ENCODE measurements at places on chromosomes 11 and 22. TPM values are rescaled to one million over a fixed set of nuclear protein-coding genes. Genes with fewer than 3 reads are reported as not detected.

- DNase-seq, result no peak
These were observed 33.2 kb downstream of the CCDC90B start for GRCh38 chr11:83252941-83253340.

DNA sequence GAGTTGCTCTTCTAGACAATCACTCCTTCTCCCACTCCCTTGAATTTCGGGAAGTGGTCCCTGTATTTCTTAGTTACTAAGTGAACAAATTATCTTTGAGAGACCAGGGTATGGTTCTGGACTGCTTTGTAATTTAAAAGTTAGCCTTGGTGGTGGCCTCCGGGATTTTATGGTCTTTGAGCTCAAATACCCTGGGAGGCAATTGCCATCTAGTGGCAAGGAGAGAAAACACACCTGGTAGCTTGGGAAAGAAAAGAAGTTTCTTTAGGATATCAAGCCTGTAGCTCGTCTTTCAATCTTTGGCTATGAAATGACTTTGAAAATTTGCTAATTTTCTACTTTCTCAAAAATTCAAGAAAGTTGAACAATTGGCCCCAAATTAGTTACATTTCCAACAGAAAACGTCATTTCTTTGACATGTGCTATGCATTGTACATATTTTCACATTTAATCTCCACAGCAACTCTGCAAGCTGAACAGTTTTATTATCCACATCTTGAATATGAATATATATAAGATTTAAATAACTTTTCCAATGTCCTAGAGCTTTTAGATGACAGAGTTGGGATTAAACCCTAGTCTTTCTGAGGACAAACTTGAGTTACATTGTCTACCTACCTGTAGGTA lies 39.1 kb downstream of the MMP27 start:
- no peak for DNase-seq

SMC1B gene
- total RNA-seq, result not detected

DNA sequence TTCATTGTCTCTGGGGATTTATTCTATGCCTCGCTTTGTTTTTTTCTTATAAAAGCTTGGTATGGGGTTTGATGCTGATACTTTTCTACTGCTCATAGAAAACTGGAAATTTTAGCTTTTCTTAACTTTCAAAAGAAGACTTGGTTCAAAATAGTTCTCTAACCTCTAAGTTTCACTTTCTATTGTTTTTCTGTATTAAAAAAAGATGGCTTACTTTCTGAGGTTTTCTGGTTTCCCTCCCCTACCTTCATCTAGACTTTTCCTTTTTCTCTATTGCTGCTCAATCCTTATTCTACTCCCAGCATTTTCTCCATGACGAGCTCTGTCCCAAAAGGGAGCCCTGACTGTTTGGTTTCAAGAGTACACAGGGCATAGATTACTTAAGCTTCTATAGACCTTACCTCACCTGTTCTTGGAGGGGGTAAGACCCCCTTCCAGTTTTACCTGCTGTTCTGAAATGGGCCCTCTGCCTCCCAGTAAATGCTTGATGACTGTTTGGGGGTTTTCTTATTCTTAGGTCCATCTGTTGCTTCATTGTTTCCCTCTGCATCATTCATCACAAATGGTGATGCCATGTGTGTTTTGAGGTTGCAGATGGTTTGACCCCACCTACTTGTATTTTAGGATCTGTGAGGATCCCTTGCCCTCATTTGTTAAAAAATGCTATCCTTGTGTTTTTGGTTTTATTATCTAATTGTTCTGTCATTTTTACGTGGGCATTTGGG lies 29.5 kb downstream of the DNHD1 start:
- DNase-seq, result no peak

DNA sequence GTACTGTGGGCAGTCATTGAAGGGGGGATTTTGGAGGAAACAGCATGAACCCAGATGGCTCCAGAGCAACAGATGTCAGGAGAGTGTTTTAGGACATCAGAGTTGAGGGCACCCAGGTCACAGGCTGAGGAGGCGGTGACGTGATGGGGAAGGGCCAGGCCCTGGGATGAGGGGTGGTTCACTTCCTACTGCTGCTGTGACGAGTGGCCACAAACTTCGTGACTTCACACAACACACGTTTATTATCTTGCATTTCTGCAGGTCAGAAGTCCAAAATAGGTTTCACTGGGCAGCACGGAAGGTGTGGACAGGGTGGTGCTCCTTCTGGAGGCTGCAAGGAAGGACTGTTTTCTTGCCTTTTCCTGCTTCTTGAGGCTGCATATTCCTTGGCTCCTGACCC lies 77.7 kb upstream of the RAB1B start:
- DNase-seq, result no peak

GRCh38 chr11:64711138-64711955 lies 11.7 kb downstream of the NRXN2 start:
- DNase-seq, result no peak

DNA sequence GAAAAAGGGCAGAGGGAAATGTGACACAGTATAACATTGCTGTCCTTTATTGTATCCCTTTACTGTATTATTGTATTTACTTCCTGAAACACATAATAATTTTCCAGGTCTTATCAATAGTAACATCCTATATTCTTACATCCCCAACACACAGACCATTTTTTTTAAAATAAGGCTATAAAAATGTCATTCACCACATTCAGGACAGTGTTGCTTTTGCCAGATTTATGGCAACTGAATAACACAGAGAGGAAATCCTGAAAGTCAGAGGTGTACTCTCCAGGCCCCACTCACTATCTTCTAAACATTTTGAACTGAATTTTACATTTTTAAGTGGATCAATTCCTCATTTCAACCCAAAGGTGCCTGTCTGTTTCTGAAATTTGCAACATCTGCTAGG lies 104.8 kb upstream of the MTMR2 start:
- no peak for DNase-seq

DNA sequence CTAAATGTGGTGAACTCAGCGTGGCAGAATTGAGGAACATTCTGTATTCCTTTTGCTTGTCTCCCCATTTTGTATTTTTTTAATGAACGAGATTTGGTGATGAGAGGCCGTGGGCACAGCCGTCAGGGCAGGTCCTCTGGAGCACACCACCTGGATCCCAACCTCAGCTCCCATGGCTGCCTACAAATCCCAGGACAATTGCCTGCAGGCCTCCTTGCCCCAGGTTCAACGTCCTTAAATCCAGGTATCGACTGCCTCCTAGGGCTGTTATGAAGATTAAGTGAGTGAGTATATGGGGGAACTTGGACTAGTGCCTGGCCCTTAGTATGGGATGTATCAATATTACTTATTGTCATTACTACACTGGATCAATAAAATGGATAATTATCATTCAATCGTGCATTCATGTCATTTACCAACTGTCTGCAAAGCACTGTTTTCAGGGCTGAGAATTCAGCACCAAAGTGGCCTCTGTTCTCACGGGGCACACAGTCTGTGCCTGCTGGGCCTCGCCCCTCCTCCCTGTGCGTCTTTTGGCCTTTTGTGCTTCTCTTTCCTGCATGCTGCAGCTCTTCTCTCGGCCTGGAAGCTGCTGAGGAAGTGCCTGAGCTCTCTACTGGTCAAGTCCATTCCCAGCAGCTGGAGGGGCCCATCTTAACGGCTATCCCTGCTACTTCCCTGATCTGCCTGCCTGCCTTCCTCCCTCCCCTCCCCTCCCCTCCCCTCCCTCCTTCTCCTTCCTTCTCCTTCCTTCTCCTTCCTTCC lies 1343.7 kb downstream of the BRD1 start:
- DNase-seq, result no peak

BDNF gene
- not detected for total RNA-seq

GRCh38 chr11:69424748-69425147 lies 56.7 kb upstream of the LINC01488 start:
- DNase-seq, result no peak

DNA sequence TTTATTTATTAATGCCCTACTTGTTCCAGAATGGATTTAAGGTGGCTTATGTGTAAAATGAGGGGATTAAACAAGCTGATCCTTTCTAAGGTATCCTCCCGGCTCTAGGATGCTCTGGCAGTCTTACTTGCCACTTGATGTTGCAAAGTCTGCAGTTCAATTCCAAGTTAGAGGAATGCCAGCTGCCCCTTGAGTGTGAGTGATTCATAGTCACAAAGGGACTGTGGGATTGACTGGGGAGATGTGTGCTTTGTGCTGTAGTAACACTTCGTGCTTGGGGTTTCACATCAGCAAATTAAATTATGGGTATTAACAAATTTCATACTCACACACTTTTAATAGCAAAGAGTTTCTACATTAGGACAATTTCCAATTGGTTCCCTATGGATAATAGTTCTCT lies 550.8 kb upstream of the CADM1 start:
- DNase-seq, result no peak

CYP2D6 gene
- 9.2 TPM for total RNA-seq

DNA sequence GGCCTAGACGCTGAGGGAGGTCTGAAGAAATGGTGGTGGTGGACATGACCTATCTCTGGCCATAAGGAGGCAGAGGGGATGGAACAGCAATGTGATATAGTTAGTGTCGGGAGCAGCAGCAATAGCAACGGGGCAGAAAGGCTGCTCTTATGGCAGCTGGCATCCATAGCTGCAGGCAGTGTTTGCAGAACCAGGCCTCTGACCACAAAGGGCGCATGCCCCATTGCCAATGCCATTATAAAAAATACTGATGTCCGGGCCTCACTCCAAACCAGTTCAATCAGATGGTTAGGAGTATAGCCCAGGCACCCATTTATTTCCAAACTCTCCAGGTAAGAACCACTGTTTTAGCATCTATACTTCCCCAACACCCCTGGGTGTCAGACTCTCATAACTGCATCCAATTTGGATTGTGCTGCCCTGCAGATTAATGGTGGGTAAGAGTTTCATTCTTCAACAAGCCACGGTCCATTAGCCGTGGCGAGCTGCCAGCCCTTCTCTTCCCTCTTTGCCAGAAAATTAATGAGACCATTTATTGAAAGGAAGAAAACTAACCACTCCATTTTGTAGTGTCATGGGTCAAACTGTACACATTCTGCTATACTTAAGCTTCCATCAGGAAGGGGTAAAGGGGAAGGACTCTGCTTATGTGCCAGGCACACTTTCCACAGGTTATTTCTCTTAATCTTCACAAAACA lies 72.8 kb upstream of the SPON1 start:
- no peak for DNase-seq

- no peak for DNase-seq
These were observed 350.1 kb downstream of the GUCY1A2 start for GRCh38 chr11:106668147-106668546.

CBX7 gene
- total RNA-seq, result 131 TPM

C11orf21 gene
- 115 TPM for total RNA-seq

SUSD2 gene
- total RNA-seq, result 1.7 TPM

CCDC82 gene
- 36.0 TPM for total RNA-seq

GRCh38 chr22:37898441-37899181 lies 7.5 kb upstream of the MICALL1 start:
- DNase-seq, result no peak

- no peak for DNase-seq
These were observed 203.5 kb upstream of the GUCY1A2 start for GRCh38 chr11:107221748-107222285.

- no peak for DNase-seq
These were observed 385.5 kb upstream of the CADM1 start for GRCh38 chr11:115889712-115890111.

GPR137 gene
- total RNA-seq, result 33.0 TPM

KMT2A gene
- 149 TPM for total RNA-seq
